ENCODE measurements at places on chromosomes 6 and 20.

DNA sequence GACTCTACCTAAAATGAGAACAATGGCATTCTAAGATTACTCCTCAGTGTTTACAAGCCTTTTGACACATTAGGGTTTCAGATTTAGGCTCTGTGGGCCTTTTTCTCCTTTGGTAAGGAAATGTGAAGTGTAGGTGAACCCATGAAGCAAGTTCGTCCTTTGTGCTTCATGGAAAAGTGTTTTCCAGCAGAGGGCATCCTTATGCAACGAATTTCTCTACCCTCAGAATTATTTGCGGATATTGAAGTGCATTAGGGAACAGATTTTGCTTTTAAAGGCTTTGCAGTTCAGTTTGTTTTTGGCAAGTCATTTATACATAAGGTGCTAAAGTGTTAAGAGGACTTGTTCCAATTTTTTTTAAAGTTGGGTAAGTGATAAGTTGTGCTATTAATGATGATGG lies 55.7 kb upstream of the FERMT1 start:
- no peaks in the 10 kb centered on the region for H3K27me3 ChIP-seq
- no peak overlapping the region for H3K27ac ChIP-seq
- DNase-seq = peak; percentile 21
- no peaks in the 10 kb centered on the region for H3K36me3 ChIP-seq

DNA sequence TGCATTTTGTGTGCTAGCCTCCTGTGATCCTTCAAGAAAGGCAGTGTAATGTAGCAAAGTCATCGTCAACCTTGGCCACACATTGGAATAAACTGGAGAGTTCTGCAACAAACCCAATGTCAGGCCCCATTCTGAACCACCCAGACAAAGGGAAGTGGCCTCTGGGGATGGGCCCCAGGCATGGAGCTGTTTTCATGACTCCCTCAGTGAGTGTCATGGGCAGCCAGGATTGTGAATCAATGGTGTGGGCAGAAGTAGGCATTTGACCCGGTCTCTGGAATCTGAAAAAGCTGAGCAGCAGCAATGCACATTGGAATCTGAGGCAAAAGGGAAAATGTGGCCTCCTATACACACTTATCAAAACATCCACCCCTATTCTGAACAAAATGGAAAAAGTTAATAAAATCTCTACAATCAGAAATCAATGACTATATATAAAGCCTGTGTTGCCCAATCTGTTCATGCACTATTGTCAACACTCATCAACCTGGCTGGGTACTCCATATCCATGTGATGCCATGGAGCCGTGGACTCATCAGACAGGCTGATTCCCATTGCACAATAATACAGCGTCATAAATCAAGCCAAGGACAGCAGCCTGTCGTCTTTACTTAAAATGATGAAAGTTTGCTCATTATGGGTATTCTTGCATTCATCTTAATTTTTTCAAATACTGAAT lies 134.9 kb upstream of the STMND1 start:
- H3K36me3 ChIP-seq = no peaks in the 10 kb centered on the region
- no peaks in the 10 kb centered on the region for H3K4me1 ChIP-seq
- H3K27me3 ChIP-seq = peaks cover 7% of the 10 kb centered on the region
- DNase-seq = no peak
- H3K4me3 ChIP-seq = no peak overlapping the region
- H3K27ac ChIP-seq = no peak overlapping the region

- peak overlapping the region; percentile 88 for H3K27ac ChIP-seq
- H3K4me1 ChIP-seq = peaks cover 50% of the 10 kb centered on the region
Measured at GRCh38 chr20:46122071-46122470, 4.0 kb downstream of the CD40 start.

- peak overlapping the region; percentile 65 for H3K27ac ChIP-seq
- H3K36me3 ChIP-seq = peaks cover 4% of the 10 kb centered on the region
- H3K4me3 ChIP-seq = peak overlapping the region; percentile 92
- DNase-seq = peak; percentile 81
- H3K4me1 ChIP-seq = peaks cover 8% of the 10 kb centered on the region
Measured at GRCh38 chr20:31861385-31862156, 8.8 kb downstream of the DUSP15 start.

DNA sequence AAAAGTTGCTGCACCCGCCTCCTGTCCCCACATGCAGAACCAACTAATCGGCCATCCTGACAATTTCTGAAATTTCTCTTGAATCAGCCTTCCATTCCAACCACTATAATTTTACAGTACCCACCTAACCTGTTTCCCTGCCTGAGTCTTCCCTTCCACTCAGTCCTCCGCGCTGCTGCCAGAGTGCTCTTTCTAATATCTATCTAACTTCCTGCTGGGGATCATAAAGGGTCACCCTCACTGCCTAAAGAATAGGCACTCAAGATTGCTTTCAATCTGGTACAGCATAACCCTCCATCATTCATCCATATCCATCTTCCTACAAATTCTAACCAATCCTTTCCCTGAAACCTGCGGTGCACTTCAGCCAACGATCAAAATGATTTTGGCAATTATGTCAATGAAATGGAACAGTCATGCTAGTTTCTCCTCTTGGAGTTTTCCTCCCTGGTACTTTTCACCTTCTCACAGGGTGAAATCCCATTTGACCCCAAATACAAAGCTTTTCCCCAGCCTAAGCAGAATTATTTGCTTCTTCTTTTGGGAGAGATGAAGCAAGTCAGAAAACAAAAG lies 117.5 kb upstream of the BEND6 start:
- peaks cover under 1% of the 10 kb centered on the region for H3K27me3 ChIP-seq
- peaks cover 36% of the 10 kb centered on the region for H3K4me1 ChIP-seq
- no peak for DNase-seq
- H3K4me3 ChIP-seq = no peak overlapping the region

GRCh38 chr6:108253241-108253640 lies 7.6 kb downstream of the SNX3 start:
- DNase-seq = no peak
- peaks cover 66% of the 10 kb centered on the region for H3K4me1 ChIP-seq
- peak overlapping the region; percentile 63 for H3K4me3 ChIP-seq
- peaks cover 6% of the 10 kb centered on the region for H3K27me3 ChIP-seq
- peak overlapping the region; percentile 72 for H3K27ac ChIP-seq

- no peaks in the 10 kb centered on the region for H3K36me3 ChIP-seq
- H3K27me3 ChIP-seq = no peaks in the 10 kb centered on the region
- DNase-seq = no peak
- no peaks in the 10 kb centered on the region for H3K4me1 ChIP-seq
Measured at GRCh38 chr6:47004463-47004862, 37.7 kb downstream of the ADGRF1 start.

GRCh38 chr20:54648421-54649142 lies 173.2 kb downstream of the DOK5 start:
- H3K36me3 ChIP-seq = no peaks in the 10 kb centered on the region
- H3K4me1 ChIP-seq = no peaks in the 10 kb centered on the region
- H3K27ac ChIP-seq = no peak overlapping the region
- H3K4me3 ChIP-seq = no peak overlapping the region
- H3K27me3 ChIP-seq = no peaks in the 10 kb centered on the region
- DNase-seq = no peak

DNA sequence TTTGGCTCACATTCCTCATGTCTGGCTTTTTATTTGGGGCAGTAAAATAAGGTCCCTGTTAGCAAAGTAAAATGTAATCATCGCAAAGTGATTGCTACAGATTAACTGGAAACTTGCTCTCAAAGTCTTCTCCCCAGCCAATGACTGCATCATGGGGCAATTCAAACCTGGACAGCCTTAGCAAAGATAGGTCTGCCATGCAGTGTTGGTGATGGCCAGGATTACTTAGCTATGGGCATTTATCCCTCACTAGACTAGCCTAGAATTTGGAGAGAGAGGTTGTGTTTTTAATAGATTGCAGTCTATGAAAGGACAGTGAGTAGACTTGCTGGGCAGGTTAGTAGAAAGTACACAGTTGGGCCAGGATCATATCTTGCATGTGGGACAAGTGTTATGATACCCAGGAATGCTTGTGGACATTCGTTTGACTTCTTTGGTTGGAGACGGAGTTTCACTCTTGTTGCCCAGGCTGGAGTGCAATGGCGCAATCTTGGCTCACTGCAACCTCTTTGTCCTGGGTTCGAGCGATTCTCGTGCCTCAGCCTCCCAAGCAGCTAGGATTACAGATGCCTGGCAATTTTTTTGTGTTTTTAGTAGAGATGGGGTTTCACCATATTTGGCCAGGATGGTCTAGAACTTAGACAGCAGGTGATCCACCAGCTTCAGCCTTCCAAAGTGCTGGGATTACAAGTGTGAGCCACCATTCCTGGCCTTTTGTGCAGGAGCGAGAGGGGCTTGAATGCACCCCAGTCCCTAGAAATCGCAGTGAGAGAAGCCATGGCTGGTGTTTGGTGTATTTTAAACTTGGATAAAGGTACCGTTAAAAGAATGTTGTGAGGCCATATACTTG lies 3.4 kb downstream of the RPS12 start:
- DNase-seq = no peak
- H3K4me1 ChIP-seq = peaks cover 30% of the 10 kb centered on the region
- peaks cover 14% of the 10 kb centered on the region for H3K27me3 ChIP-seq
- H3K27ac ChIP-seq = no peak overlapping the region
- H3K4me3 ChIP-seq = no peak overlapping the region
- H3K36me3 ChIP-seq = peaks cover 33% of the 10 kb centered on the region

DNA sequence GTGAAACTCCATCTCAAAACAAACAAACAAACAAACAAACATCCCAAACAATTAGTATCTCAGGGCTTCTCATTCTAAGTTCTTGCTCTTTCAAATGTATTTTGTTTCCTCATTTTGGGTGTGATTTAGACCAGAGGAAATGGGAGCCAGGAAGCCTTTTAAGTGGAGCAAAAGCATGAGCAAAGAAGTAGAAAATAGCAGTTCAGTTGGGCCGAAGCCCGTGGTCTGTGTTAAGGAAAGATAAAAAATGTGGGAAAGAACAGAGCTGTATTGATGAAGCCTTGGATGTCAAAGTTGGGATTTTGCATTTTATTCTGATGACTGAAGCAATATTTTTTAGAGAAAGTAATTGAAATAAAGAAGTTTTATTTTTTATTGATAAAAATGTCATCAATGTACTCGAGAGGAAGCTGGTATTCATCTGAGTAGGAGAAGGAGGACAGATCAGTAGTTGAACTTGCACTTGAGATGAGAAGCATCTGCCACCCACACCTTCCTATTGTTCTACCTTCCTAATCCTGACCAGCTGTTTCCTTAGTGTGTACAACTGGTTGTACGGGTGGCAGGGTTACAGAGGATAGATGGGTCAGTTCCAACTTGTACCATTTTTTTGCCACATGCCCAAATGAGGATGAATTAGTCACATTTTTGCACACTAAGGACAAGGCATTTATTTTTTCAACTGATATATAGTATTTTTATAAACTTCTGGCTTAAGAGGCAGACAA lies 56.1 kb downstream of the KIAA0408 start:
- H3K27ac ChIP-seq = peak overlapping the region; percentile 4
- H3K4me1 ChIP-seq = peaks cover 21% of the 10 kb centered on the region
- no peaks in the 10 kb centered on the region for H3K27me3 ChIP-seq
- H3K36me3 ChIP-seq = peaks cover 6% of the 10 kb centered on the region

DNA sequence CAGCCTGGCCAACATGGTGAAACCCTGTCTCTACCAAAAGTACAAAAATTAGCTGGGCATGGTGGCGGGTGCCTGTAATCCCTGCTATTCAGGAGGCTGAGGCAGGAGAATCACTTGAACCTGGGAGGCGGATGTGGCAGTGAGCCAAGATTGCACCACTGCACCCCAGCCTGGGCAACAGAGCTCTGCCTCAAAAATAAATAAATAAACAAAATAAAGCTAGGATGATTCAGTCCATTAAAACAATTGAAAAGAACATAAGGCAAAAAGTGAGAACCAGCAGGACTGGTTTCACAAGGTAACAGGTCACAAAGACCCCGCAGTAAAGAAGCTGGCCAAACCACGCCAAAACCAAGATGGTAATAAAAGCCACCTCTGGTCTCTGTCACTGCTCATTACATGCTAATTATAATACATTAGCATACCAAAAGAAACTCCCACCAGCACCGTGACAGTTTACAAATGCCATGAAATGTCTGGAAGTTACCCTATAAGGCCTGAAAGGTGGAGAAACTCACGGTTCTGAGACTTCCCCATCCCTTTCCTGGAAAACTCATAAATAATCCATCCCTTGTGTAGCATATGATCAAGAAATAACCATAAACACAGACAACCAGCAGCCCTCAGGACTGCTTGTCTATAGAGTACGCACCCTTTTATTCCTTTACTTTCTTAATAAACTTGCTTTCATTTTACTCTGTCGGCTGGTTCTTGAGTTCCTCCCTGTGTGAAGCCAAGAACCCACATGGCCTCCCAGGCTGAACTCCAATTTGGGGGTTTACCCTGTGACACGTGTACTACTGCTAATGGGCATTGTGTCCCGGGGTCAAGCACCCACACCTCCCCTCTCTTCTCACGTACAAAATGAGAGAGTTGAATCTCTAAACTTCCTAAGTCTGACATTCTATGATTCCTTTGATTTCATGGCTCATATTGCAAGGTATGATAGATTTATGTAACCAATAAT lies 10.2 kb downstream of the LAMA4 start:
- DNase-seq = no peak
- peaks cover 24% of the 10 kb centered on the region for H3K4me1 ChIP-seq
- H3K4me3 ChIP-seq = no peak overlapping the region
- H3K27me3 ChIP-seq = peaks cover 1% of the 10 kb centered on the region

DNA sequence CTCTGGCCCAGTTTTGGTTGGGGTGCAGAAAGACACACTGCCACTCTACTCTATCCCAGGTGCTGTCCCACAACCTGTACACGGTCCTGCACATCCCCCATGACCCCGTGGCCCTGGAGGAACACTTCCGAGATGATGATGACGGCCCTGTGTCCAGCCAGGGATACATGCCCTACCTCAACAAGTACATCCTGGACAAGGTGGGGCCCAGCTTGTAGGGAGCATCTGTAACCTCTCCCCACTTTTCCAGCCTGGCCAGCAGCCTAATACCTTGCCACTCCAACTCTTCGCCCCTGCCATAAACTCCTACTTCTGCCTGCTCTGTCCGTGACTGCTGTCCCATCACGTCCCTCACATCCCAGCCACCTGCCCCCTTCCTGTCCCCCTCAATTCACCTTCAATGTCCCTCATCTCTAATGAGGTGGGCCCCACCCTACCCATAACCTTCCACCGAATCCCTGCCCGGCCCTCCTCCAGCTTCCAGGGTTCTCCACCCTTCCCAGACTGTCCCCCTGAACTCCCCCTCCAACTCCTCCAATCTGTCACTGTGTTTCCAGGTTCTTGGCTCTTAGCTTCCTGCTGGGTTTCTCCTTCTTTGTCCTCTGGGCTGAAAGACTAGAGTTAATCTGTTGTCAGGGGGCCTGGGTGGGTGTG lies 12.1 kb downstream of the DEF6 start:
- H3K4me1 ChIP-seq = peaks cover 37% of the 10 kb centered on the region
- H3K4me3 ChIP-seq = peak overlapping the region; percentile 42
- H3K36me3 ChIP-seq = no peaks in the 10 kb centered on the region

Measured in endothelial cell (in vitro differentiated cells).